CD4-positive, alpha-beta T cell (primary cell): ENCODE measurements at places on chromosomes 6 and 20. TPM values are rescaled to one million over a fixed set of nuclear protein-coding genes. Genes with fewer than 3 reads are reported as not detected.

- H3K27me3 ChIP-seq = no peaks in the 10 kb centered on the region
- H3K36me3 ChIP-seq = no peaks in the 10 kb centered on the region
- no peak overlapping the region for H3K27ac ChIP-seq
- no peak for DNase-seq
Observed at GRCh38 chr20:38134427-38135270, 30.4 kb downstream of the TGM2 start.

GRCh38 chr6:144310765-144311164 is 25.6 kb downstream of the UTRN start:
- peak overlapping the region; percentile 34 for H3K4me3 ChIP-seq
- DNase-seq = no peak
- H3K27me3 ChIP-seq = no peaks in the 10 kb centered on the region
- no peaks in the 10 kb centered on the region for H3K36me3 ChIP-seq
- H3K4me1 ChIP-seq = peaks cover 11% of the 10 kb centered on the region
- no peak overlapping the region for H3K27ac ChIP-seq

- H3K27me3 ChIP-seq = no peaks in the 10 kb centered on the region
- no peaks in the 10 kb centered on the region for H3K36me3 ChIP-seq
- no peak for DNase-seq
- H3K27ac ChIP-seq = no peak overlapping the region
- H3K4me1 ChIP-seq = no peaks in the 10 kb centered on the region
Observed at GRCh38 chr6:3838992-3839867, 9.9 kb upstream of the FAM50B start.

- H3K4me1 ChIP-seq = no peaks in the 10 kb centered on the region
- no peaks in the 10 kb centered on the region for H3K27me3 ChIP-seq
- H3K27ac ChIP-seq = no peak overlapping the region
Observed at GRCh38 chr20:42594011-42594410, 595.7 kb downstream of the PTPRT start.

- H3K4me3 ChIP-seq = no peak overlapping the region
- H3K27me3 ChIP-seq = no peaks in the 10 kb centered on the region
- H3K27ac ChIP-seq = no peak overlapping the region
- H3K36me3 ChIP-seq = no peaks in the 10 kb centered on the region
- DNase-seq = no peak
Observed at GRCh38 chr6:11416936-11417576, 120.5 kb upstream of the TMEM170B start.

DNA sequence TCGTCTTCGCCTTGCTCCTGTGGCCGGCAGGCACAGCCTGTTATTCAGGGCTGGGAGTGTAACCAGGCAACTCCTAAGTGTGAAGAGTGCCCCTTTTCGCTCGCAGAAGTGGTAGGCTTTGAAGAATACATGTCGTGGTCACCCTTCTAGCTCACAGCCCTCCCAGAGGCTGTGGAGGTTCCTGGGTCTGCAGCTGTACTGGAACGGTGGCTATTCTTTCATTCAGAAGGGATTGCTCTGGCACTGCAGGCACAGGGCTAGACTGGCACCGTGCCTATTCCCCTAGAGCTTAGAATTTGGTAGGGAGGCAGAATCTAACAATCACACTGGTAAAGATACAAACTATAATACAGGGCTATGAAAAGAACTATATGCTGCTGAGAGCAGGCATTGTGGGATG is 1.1 kb upstream of the SRSF12 start:
- no peak for DNase-seq
- peaks cover 11% of the 10 kb centered on the region for H3K4me1 ChIP-seq
- H3K27ac ChIP-seq = no peak overlapping the region
- no peak overlapping the region for H3K4me3 ChIP-seq

DNA sequence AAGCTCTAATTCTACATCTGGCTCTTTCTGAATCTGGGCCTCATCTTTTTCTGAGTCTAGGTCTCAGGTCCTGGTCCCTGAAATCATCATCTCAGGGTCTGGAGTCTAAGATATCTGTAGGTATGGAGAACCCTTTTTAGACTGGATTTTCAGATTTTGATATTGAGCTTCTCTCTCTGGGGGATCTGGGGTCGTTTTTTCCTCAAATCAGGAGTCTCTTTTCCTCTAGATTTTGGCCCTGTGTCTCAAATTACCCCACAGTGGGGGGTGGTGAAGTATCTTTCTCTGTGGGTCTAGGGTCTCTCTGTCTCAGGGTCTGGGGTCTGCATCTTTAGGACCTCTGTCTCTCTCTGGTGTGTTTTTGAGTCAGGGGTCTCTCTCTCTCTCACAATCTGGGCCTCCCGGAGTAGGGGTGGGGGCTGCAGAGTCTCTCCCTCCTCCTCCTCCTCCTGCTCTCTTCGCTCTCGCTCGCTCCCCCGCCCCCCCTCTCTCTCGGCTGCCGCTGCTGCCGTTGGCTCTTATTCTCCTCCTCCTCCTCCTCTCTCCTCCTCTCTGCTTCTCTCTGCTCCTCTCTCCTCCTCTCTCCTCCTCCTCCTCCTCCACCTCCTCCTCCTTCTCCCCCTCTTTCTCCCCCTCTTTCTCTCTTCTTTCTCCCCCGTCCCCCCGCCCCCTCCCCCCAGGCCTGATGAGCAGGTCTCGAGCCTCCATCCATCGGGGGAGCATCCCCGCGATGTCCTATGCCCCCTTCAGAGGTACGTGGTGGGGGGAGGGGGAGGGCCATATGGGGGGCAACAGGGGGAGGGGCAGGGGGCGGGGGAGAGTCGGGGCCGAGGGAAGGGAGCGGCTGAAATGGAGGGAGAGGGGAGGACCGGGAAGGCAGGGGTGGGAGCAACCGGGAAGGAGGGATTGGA is at the start of gene SYNGAP1:
Gene SYNGAP1 (plus strand): TSS at position 486 of the 911 bp plus-strand sequence. CDS start 200 bp downstream, at position 686.
- peaks cover 66% of the 10 kb centered on the region for H3K4me1 ChIP-seq
- no peak for DNase-seq
- H3K27me3 ChIP-seq = no peaks in the 10 kb centered on the region

DNA sequence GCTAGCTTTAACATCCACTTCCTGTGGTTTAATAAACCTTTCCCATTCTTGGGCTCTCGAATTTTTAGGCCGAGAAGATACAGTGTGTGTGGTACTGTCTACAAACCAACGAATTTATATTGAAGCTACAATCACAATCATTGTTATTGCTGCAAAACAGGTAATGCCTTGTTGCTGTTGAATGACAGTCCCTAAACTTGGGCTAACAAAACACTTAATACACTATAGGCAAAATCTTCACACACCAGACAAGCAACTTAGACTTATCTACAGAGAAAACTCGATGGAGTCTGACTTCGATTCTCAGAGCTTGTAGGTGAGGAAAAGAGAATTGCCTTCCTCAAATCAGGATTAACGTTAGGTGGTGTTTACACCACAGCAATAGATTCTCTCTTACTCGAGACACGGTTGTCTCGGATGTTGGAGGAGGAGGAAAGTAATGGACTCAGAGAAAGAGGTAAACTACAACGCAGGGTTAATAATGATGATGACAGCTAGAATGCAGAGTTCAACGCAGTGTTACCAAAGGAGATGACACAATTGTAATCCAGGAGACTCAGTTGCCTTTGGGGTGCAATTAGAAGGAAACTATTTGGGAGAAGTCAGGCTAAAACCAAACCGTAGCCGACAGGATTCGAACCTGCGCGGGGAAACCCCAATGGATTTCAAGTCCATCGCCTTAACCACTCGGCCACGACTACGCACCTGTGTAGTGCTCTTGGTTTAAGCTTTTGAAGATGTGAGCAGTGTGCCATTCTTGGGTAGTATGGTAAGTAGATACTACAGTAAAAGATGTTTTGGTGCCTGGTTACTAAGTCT is 32.5 kb upstream of the ZNF184 start:
- no peaks in the 10 kb centered on the region for H3K36me3 ChIP-seq
- peaks cover 10% of the 10 kb centered on the region for H3K27me3 ChIP-seq
- H3K27ac ChIP-seq = no peak overlapping the region
- DNase-seq = peak; percentile 47
- H3K4me1 ChIP-seq = peaks cover 15% of the 10 kb centered on the region

- no peaks in the 10 kb centered on the region for H3K27me3 ChIP-seq
- no peaks in the 10 kb centered on the region for H3K36me3 ChIP-seq
- H3K4me1 ChIP-seq = no peaks in the 10 kb centered on the region
- no peak overlapping the region for H3K27ac ChIP-seq
- H3K4me3 ChIP-seq = no peak overlapping the region
Observed at GRCh38 chr6:47103931-47104330, 61.8 kb upstream of the ADGRF1 start.

DNA sequence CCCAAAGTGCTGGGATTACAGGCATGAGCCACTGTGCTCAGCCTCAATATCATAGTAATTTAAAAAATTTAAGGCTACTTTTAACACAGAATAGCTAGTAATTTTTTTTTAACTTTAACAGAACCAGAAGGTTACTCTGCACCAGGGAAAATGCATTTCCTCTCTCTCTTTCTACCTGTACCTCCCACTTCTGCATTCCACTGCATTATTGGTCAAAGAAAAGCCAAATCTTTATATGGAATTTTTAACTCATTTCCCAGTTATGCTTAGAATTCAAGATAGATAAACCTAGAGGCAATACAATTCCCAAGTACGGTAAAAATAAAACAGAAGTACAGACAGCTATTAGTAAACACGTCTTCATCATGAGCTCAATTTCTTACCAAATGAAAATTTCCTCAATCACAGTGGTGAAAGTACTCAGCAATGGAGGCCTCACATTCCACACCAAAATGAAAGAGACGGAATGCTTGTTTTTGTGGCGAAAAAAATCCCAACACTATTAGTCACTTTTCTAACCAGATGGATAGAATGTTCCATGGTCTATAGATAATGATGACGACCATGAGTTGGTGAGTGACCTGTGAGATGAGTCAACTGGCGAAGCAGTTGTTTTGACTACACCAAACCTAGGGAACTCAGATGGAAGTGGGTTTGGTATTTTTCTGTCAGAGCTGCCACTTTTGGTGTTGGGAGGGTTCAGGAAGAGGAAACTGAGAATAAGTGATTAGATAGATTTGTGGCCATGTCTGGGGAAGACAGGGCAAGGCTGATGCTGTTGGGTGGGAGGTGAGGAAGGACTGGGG is 104.7 kb upstream of the SGK1 start:
- DNase-seq = no peak
- no peaks in the 10 kb centered on the region for H3K4me1 ChIP-seq
- no peak overlapping the region for H3K27ac ChIP-seq
- H3K27me3 ChIP-seq = no peaks in the 10 kb centered on the region

GRCh38 chr6:25332655-25333071 is 53.5 kb downstream of the CARMIL1 start:
- no peak overlapping the region for H3K27ac ChIP-seq
- H3K36me3 ChIP-seq = no peaks in the 10 kb centered on the region
- no peak for DNase-seq
- peaks cover 8% of the 10 kb centered on the region for H3K4me1 ChIP-seq
- no peak overlapping the region for H3K4me3 ChIP-seq

DNA sequence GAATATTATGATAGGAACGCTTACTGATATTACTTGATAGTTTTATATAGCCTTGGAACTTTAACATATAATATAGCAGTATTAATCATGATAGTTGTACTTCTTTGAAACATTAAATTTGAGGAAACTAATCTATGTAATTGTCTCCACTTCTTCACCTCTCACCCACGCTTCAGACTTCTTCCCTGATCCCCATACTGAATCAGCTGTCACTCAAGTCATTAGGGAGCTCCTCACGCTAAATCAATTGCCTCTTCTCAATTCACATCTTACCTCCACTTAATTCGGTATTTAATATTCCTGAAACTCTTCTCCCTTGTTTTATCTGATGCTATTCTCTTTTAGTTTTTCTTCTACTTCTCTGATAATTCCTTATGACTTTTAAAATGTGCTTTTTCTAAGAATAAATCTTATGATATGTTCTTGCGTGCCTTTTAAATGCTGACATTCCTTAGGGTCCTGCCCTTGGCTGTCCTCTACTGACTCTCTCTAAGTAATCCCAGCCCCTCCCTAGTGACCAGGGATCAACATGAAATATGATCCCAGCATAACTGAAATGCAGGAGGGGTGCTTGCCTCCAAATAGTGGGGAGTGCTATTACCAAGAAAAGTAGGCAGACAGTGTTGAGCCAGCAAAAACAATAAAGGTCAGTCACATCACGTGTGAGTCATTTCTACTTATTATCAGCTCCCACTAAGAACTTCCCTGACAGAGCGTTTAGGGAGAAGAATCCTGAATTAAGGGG is 9.9 kb downstream of the ANKRD66 start:
- no peak overlapping the region for H3K27ac ChIP-seq
- peaks cover 3% of the 10 kb centered on the region for H3K27me3 ChIP-seq
- H3K4me3 ChIP-seq = no peak overlapping the region

DNA sequence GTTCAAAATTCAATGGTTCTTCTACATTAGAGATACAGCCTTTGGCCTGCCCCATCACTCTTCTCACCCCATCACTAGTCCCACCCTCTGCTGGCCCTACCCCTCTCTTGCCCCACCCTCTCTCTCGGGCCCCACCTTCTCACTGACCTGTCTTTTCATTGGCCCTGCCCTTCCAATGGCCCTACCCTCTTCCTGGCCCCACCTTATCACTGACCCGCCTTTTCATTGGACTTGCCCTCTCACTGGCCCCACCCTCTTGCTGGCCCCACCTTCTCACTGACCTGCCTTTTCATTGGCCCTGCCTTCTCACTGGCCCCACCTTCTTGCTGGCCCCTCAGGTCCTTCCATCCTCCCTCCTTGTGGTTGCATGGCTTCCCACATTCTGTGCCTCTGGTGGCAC is 107.2 kb upstream of the PLEKHG1 start:
- DNase-seq = no peak
- peaks cover 24% of the 10 kb centered on the region for H3K4me1 ChIP-seq
- no peak overlapping the region for H3K27ac ChIP-seq
- H3K4me3 ChIP-seq = no peak overlapping the region
- no peaks in the 10 kb centered on the region for H3K36me3 ChIP-seq
- H3K27me3 ChIP-seq = no peaks in the 10 kb centered on the region

DNA sequence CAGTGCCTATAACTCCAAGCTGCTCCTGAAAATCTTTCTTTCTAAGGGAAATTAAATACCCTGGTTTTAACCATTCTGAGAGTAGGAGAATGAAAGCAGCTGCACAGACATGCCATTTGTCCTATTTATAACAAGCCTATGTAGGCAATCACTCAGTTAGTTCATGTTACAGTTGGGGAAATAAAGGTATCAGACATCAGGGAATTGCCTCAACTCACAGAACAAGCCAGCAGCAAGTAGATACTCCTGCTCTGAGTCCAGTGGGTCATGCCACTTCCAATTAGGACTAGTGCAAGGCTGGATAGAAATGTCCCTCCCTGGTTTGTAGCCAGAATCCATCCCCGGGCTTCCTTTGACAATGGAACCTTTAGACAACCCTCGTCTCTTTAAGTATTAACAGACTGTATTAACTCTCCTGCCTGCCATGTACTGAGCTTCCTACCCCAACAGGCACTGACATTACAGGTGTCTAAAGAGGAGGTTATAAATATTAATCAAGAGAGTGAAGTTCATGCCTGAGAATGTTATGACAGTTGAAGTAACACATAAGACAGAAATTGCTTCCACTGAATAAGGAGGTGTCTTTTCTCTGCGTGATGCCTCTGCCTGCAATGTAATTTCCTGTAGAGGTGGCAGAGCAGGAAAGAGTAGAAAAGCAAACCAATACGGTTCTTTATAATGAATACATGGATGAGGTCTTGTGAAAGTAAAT is 28.0 kb upstream of the MARCKS start:
- no peak overlapping the region for H3K4me3 ChIP-seq
- DNase-seq = no peak
- no peak overlapping the region for H3K27ac ChIP-seq
- H3K4me1 ChIP-seq = no peaks in the 10 kb centered on the region

NR2E1 gene
- total RNA-seq = not detected

TNFRSF6B gene
- 2.5 TPM for total RNA-seq

CTSZ gene
- 14.7 TPM for total RNA-seq

HLA-F gene
- total RNA-seq = 560 TPM
